ENCODE measurements at places on chromosomes 6 and 20.

DNA sequence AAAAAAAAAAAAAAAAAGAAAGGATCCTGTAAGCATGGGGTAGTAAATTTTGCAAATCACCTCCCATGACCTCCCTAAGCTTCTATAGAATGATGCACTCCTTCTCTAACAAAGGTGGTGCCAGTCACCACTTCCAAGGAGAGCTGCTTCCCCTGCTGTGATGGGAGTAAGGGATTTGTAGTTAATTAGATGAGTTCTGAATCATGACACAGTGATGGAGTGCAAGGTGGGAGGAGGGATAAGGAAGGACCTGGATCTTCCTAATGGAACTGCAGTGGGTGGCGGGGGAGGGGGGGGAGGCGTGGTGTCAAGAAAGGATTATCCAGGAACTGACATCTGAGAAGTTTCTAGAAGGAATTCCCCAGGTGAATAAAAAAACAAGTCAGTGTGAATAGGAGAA lies 47.8 kb downstream of the NRN1 start:
- no peak for DNase-seq

DNA sequence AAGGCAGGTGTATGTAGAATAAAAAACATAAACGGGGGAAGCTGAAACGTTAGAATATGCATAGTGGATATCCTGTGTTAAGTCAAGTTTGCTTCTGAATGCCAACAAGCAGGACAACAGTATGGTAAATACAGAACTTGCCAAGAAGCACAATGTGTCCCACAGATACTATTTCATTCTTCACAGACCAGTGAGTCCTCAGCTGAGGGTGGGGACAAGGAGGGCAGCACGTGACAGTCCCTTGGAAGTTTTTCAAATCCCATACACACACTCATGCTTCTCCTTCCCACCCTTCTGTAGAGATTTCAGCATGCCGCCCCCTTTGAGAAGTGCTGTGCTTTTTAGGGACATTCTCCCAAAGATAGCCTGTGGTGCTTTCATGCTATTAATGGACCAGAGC lies 268.5 kb upstream of the ECI2 start:
- DNase-seq, result no peak

DNA sequence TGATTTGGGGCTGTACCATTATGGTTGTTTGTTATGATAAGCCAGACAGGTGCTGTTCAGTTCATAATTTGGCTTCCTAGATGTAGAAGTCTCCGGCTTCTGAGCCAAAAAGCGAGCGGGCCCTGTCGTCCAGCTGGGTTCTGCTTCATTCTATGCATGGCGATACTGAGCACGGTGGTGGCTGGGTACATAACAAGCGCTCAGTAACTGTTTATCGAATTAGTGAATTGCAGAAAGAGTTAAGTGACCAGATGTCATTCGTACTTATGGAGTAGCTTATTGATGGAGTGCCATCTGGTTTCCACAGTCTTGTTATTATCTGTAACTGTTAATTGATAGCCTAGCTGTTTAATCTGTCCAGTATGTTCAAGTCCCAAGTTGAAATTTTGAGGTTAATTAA lies 85.0 kb downstream of the DTD1 start:
- no peak for DNase-seq

DNA sequence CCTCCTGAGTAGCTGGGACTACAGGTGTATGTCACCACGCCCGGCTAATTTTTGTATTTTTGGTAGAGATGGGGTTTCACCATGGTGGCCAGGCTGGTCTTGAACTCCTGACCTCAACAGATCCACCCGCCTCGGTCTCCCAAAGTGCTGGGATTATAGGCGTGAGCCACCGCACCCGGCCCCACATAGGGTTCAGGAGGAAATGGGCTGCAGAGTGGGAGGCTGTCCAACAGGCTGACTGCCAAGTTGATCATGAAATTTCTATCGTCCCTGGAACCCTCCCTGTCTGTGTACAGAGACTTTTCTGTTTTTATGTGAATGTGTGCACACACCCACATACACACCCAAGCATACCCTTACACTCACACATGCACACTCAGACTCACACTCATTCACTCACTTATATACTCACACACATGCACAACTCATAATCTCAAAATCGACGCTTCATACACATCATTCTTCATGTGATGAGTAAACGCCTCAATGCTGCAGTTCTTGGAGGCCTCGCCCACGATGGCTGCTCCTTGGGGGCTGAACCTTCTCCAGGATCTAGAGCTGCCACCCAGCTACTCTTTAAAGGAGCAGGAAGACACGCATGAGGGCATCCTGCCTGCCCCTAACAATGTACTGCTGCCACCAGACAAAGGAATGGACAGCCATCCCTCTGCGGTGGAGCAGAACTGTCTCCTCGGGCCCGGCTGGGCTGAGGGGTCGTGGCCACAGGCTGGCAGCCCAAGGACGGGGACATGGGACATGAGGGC lies 35.6 kb downstream of the SUN5 start:
- no peak for DNase-seq

DNA sequence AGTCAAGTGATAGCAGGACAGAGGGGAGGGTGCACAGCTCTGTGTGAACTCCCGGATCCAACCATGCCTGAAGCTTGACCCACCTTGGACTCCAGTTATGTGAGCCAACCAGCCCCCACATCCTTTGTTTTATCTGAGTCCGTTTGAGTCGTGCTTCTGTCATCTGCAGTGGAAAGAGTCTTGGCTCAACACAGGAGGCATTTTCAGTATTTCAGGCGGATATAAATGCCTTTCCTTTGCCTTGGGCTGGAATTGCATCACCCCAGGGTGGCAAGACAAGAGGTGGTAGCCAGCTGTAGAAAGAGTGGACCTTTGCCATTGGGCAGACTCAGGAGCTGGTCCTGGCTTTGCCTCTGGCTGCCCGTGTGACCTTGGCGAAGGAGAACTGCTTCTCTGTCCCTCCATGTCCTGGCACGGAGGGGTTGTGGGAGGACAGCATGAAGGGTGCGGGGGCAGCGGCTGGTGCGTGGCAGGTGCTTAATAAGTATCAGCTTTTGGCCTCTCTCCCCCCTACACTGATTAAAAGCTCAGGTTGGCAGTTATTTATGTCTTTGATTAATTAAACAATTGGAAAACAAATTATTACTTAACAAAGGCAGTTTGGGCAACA lies 42.6 kb upstream of the APCDD1L start:
- DNase-seq, result no peak

- no peak for DNase-seq
Observed at GRCh38 chr6:42522942-42523814, 40.7 kb upstream of the UBR2 start.

DNA sequence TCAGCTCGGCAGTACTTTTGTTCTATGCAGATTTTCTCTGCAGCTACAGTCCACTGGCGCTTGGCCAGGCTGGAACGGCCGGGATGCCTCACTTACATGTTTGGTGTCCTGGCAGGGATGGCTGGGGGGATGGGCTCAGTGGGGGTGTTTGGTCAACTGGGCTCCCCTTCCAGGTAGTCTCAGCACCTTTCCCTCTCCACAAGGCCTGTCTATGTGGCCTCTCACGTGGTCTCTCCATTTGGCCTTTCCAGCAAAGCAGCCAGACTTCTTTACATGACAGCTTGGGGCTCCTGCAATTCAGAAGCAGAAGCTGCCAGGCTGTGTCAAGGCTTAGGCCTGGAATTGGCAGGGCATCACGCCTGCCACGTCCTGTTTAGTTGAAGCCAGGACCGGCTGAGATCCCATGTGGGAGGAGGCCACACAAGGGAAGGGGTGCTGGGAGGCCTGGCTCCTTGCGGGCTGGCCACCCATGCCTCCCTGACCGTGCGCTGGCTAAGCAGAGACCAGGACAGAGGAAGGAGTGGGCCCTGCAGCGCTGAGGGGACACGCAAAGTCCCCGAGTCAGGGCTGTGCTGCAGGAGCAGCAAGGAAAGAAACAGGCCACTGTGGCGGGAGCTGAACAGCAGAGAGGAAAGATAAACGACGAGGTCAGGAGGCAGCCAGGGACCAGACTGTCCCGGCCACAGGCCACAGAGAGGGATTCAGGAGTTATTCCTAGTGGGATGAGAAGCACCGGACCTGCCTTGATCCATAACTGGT lies 38.9 kb downstream of the MGME1 start:
- no peak for DNase-seq

- no peak for DNase-seq
Observed at GRCh38 chr6:75952128-75952527, 120.3 kb downstream of the IMPG1 start.

DNA sequence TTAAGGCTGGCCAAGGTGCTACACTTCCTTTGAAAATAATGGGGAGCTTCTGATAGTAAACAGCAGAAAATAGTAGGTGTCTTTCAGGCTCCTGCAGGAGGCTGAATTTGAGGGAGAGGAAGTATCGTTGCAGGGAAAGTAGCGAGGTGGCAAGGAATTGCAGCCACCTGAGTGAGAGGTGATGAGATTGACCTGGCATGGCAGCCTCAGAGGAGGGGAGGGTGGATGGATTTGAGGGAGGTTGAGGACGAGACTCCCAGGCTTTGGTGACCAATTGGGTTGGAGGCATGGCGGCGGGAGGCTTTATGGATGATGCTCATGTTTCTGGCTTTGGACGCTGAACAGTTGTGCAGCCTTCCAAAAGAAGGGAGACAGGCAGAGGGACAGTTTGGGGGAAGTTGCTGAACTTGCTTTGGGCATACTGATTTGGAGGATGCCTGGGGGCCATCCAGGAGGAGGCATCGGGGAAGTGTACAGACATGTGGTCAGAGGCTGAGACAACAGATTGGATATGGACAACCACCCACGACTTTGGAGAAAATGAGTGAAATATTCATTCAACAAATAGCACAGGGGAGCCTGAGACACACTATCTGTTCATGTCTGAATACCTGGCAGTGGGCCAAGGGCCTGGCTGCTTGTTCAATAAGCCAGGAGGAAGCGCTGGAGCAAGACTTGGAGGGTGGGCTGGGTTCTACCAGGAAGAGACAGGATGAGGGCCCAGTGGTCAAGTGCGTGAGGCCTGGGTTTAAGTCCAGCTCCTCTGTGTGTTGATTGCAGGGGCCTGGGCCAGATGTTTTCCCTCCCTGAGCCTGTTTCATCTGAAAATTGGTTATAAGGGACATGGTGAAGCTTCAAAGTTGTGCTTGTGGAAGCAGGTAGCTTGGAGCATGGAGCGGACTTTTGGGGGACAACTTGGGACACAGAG lies 113.2 kb downstream of the CEBPB start:
- DNase-seq, result no peak

DNA sequence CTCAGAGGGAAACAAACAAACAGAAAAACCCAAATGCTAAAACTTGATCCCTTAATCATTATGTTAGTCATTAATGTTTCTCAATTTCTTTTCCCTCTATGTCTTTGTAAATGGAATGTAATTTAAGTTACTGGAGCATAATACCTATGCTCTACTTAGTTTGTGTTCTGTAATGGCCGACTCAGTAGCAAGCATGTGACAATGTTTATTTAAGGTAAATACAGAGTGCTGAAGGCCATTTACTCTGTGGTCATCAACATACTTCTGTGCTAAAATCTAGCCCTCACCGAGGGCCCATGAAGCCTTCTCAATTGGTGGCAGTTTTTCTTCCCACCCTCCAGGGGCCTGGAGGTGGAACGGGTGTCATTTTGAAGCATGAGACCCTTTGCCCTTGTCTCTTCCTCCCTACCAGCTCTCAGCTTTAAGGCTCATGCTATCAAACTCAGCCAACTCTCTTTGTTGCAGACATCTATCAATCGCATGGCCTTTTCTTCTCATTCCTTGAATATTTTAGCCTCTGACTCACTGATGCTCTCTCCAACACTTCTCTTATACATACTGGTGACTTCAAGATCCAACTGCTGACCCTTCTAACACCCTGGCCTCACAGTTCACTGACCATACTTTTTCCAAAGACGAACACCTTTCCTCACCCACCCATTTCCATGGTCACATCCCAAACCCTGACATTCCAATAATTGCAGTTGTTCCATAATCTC lies 48.2 kb downstream of the STX7 start:
- DNase-seq, result no peak

DNA sequence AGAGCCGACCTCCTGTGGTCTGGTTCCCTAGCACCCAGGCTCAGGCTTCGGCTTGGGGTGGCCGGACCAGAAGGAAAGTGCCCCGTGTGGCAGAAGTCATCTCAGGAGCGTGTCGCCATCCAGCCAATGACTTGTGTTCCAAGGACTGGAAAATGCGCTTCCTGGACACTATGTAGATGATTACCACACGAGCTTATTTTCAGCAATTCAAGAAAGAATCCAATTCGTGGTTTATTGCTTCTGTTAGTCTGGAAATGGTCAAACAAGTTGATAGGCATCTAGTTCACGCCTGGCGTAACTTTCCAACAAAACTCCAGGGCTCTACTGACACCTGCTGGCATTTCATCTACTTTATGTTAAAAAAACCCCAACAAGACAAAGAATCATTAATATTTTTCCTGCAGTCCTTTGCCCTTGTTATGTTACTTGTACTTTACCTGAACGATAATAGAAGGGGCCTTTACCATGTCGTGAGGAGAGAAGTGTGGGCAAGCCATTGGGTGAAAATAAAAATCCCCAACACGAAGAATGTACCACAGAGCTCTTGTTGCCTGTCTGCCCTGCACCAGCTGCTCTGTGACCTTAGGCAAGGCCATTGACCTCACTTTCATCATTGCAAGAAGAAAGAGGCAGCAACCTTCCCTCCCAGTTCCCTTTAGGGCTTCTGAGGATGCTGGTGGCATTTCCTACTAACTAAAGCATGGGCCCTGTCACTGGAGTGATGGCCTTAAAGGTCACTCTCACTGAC lies 154.7 kb upstream of the LAMP5 start:
- DNase-seq, result no peak

DNA sequence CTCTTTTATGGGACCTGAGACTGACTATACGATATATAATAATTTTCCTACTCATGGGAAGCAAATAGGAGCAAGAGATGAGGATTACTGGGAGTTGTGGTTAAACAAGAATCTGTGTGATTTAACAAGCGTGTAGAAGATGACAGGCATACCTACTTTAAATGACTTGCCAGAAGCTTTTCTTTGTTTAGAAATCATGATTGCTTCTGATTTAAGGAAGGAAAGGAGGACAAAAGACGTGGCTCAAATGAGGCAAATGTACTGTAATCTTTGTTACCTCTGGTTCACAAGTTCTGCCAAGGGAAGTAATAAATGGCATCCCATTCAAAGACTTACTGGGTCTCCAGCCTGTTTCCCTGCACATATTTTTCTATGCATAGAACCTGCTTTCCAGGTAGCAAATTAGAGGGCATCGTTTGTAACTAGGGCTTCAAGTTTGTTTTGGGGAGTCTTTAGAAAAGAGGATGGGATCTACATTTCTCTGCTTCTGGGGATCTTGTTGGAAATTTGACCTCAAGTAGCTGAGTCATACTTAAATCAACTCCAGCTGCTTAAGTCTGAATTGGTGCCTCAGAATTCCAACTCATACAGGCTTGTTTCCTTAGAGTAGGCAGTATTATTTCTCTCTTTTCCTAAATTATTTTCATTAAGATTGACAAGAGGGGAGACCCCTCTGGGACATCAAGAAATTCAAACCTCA lies 2.9 kb upstream of the TRMT11 start:
- no peak for DNase-seq
